M059J (cell line): ENCODE measurements at places on chromosomes 5 and 9.

- DNase-seq: no peak
These were observed 37.6 kb downstream of the NACC2 start for GRCh38 chr9:136057236-136058081.

DNA sequence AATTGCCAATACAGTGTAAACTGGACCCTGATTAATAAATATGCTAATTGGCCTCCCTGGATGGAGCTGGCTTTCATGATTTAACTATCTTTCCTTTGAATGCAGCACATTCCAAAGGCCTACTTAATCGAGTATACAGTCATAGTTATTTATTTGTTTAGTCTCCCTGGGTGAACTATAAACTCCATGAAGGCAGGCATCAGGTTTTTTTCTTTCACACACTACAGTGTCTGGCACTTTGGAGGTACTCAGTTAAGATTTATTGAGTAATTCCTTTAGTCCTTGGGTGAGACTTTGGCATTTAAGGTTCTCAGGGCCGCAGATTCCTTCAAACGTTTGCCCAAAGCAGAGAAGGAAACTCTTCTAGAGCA is 20.5 kb downstream of the RUSC2 start:
- peak; percentile 61 for DNase-seq

- no peak for DNase-seq
These were observed 81.3 kb upstream of the IER5L start for GRCh38 chr9:129259375-129259774.

- DNase-seq: peak; percentile 56
These were observed 469.2 kb upstream of the WWC1 start for GRCh38 chr5:167822241-167822640.

GRCh38 chr9:13410566-13411031 is 131.1 kb upstream of the MPDZ start:
- peak; percentile 77 for DNase-seq

GRCh38 chr5:147490989-147491388 is 18.9 kb downstream of the DPYSL3 start:
- DNase-seq: no peak

DNA sequence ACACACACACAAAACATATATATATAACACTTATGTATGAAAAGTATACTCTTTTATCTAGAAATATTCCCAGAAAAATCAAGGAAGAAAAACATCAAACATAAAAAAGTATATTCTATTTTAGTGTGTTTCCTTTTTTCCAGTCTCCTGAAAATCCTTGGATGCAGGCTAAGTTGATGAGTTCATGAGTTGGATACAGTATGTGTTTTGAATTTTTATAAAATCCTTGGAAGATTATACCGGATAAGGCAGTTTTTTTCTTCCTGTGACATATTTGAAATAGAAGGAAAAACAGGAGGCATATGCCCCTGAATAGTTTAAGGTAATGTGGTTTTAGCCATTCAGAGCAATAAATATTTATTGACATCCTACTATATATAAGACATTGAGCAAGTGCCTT is 203.6 kb downstream of the SNX18 start:
- no peak for DNase-seq

DNA sequence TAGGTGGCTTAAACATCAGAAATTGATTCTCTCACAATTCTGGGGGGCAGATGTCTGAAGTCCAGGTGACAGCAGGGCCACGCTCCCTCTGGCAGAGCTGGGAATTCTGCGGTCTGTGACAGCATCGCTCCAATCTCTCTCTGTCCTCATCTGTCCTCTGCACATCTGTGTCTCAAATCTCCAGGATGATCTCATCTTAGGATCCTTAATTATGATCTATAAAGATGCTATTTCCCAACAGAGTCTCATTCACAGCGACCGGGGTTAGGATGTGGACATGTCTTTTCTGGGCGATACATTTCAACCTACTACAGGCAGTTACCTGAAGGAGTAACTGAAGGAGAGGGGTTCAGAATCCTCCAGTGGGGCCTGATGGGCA is 31.4 kb downstream of the ANKRD33B start:
- peak; percentile 33 for DNase-seq
